IMR-90 (cell line): ENCODE measurements at places on chromosomes 6 and 20. TPM values are rescaled to one million over a fixed set of nuclear protein-coding genes. Genes with fewer than 3 reads are reported as not detected.

- peaks cover 24% of the 10 kb centered on the region for H3K4me1 ChIP-seq
- peak overlapping the region; percentile 77; the same call in 1 of the 2 replicates for H3K27ac ChIP-seq
- peak; percentile 39 for DNase-seq
- no peak overlapping the region for H3K4me3 ChIP-seq
- peaks cover 17% of the 10 kb centered on the region for H3K36me3 ChIP-seq
- no peaks in the 10 kb centered on the region for H3K27me3 ChIP-seq
Measured at GRCh38 chr6:56521976-56522375, 120.7 kb downstream of the DST start.

- no peaks in the 10 kb centered on the region for H3K36me3 ChIP-seq
- H3K4me3 ChIP-seq, result peak overlapping the region; percentile 78
- no peaks in the 10 kb centered on the region for H3K27me3 ChIP-seq
Measured at GRCh38 chr20:58652606-58653294, 1.7 kb downstream of the STX16 start.

DNA sequence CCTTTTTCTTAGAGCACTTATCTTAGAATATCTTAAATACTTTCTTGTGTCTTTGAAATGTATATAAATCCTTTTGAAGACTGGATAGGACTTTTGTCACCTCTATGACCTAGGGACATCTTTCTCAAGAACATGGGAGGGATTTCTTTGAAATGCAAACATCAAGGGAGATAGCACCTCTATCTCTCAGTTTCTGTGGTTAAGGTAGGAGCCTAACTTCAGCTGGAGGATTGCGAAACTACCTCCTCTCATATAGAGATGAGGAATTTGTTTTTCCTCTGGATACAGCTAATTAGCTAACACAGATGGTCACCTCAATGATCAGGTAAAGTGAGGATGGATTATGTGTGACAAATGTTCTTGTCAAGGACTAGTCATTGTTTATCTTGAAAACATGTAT lies 631.3 kb upstream of the IMPG1 start:
- H3K4me3 ChIP-seq, result no peak overlapping the region
- DNase-seq, result no peak
- H3K27ac ChIP-seq, result no peak overlapping the region
- no peaks in the 10 kb centered on the region for H3K27me3 ChIP-seq

- no peak overlapping the region for H3K27ac ChIP-seq
- peaks cover 35% of the 10 kb centered on the region for H3K27me3 ChIP-seq
Measured at GRCh38 chr20:3447321-3447720, 23.5 kb upstream of the ATRN start.

- H3K36me3 ChIP-seq, result no peaks in the 10 kb centered on the region
- H3K27ac ChIP-seq, result no peak overlapping the region
- no peak for DNase-seq
- no peaks in the 10 kb centered on the region for H3K27me3 ChIP-seq
- H3K4me1 ChIP-seq, result peaks cover 7% of the 10 kb centered on the region
- no peak overlapping the region for H3K4me3 ChIP-seq
Measured at GRCh38 chr20:50488236-50488806, 21.9 kb upstream of the PTPN1 start.

- no peak overlapping the region for H3K4me3 ChIP-seq
- DNase-seq, result no peak
- H3K27ac ChIP-seq, result no peak overlapping the region
- H3K36me3 ChIP-seq, result no peaks in the 10 kb centered on the region
Measured at GRCh38 chr6:163663575-163663974, 249.1 kb downstream of the QKI start.

GRCh38 chr6:40393641-40394040 lies 193.5 kb downstream of the LRFN2 start:
- no peaks in the 10 kb centered on the region for H3K4me1 ChIP-seq
- DNase-seq, result no peak
- H3K27ac ChIP-seq, result no peak overlapping the region

- no peak overlapping the region for H3K27ac ChIP-seq
- no peaks in the 10 kb centered on the region for H3K36me3 ChIP-seq
- no peaks in the 10 kb centered on the region for H3K4me1 ChIP-seq
- H3K4me3 ChIP-seq, result no peak overlapping the region
- peaks cover 19% of the 10 kb centered on the region for H3K27me3 ChIP-seq
Measured at GRCh38 chr6:1007159-1007558, 304.7 kb upstream of the FOXQ1 start.

DNA sequence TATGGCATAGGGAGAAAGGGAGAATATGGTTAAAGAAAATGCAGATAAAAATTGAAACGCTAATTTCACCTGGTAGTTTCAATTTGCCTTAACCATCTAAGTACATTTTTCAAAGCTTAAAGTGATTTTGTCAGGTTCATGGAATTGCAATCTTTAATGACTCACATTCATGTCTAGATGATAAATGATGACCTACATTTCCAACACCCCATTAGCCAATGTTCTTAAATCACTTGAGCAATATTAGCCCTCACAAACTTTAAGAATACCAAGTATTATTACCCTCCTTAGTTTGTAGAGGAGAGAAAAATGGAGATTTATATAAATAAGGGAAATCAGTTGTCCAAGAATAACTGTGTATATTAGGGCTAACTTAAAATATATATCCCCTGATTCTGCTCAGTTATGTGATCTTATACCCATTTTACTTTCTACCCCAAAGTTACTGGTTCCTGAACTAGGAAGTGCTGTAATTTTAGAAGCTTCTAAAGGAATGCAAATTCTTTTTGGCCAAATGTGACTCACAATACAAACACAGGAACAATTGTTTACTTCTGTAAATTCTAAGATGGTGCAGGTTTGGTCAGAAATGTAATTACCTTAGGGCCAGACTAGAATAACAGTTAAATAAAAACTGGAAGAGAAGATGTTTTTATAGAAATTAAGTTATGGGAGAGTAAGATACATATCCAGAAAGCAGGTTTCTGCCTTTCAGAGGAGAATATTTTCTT lies 34.5 kb downstream of the TPBG start:
- peak; percentile 61 for DNase-seq
- peaks cover 6% of the 10 kb centered on the region for H3K4me1 ChIP-seq
- peak overlapping the region; percentile 35 for H3K27ac ChIP-seq
- no peak overlapping the region for H3K4me3 ChIP-seq
- no peaks in the 10 kb centered on the region for H3K27me3 ChIP-seq
- no peaks in the 10 kb centered on the region for H3K36me3 ChIP-seq

DNA sequence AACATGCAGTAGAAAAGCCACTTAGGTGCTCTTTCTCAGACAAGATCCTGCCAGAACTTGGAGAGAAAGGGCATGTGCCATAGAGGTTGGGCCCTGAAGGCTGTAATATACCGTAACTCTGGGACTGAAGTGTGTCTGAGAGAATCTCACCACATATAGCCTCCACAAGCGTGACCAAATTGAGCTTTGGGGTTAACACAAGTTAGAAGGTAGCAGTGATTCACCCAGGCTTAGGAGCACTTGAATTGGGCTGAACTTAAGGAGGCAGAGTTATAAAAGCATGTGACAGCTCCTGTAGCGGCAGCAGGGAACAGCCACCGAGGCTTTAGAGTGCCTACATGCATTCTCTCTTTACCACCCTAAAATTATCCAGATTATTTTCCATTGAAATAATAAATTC lies 361.6 kb downstream of the PHF3 start:
- no peaks in the 10 kb centered on the region for H3K4me1 ChIP-seq
- no peak overlapping the region for H3K27ac ChIP-seq
- no peak overlapping the region for H3K4me3 ChIP-seq
- H3K27me3 ChIP-seq, result no peaks in the 10 kb centered on the region
- H3K36me3 ChIP-seq, result no peaks in the 10 kb centered on the region

DNA sequence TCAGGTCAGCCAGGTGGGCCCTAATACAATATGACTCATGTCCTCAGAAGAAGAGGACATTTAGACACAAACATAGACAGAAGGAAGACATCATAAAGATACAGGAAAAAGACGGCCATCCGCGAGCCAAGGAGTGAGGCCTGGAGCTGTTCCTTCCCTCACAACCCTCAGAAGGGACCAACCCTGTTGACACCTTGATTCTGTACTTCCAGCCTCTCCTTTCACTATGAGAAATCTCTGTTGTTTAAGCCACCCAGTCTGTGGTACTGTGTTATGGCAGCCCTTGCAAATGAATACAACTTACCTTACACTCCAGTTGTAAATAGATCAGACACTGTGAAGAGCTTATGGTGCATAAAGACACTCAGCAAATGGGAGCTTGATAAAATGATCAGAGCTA lies 199.7 kb downstream of the SAMD5 start:
- H3K36me3 ChIP-seq, result no peaks in the 10 kb centered on the region
- H3K27me3 ChIP-seq, result 0 out of 2 replicates have a peak, but pooled peaks cover 1% of the 10 kb centered on the region
- no peak overlapping the region for H3K4me3 ChIP-seq
- no peaks in the 10 kb centered on the region; the same call in 1 of the 2 replicates for H3K4me1 ChIP-seq
- DNase-seq, result no peak

DNA sequence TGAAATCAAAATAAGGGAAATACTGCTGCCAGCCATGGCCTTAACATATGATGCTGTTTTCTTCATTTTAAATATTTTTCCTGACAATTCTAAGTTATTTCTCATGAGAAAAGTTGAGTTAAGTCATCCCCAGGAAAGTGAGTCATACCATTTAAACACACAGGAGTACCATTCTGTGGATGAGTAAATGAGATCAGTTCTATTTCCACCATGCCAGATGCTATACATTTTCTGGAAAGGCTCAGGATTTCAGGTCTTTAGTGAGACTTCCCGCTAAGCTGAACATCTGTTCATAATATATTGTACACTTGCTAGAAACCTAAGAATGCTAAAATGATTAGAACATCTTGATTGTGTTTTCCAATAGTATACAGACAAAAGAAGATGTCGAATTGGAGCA lies 256.2 kb upstream of the MANEA start:
- no peak overlapping the region for H3K4me3 ChIP-seq
- no peaks in the 10 kb centered on the region for H3K27me3 ChIP-seq
- H3K27ac ChIP-seq, result no peak overlapping the region
- DNase-seq, result peak; percentile 30
- no peaks in the 10 kb centered on the region for H3K4me1 ChIP-seq

GRCh38 chr20:42785041-42785440 lies 404.7 kb downstream of the PTPRT start:
- no peaks in the 10 kb centered on the region for H3K4me1 ChIP-seq
- no peak for DNase-seq
- H3K4me3 ChIP-seq, result no peak overlapping the region
- no peak overlapping the region for H3K27ac ChIP-seq
- H3K36me3 ChIP-seq, result no peaks in the 10 kb centered on the region

- no peak for DNase-seq
- no peak overlapping the region for H3K4me3 ChIP-seq
- peaks cover 16% of the 10 kb centered on the region for H3K4me1 ChIP-seq
- H3K27me3 ChIP-seq, result no peaks in the 10 kb centered on the region
- H3K27ac ChIP-seq, result no peak overlapping the region
Measured at GRCh38 chr6:113380591-113380990, 476.6 kb upstream of the MARCKS start.

DNA sequence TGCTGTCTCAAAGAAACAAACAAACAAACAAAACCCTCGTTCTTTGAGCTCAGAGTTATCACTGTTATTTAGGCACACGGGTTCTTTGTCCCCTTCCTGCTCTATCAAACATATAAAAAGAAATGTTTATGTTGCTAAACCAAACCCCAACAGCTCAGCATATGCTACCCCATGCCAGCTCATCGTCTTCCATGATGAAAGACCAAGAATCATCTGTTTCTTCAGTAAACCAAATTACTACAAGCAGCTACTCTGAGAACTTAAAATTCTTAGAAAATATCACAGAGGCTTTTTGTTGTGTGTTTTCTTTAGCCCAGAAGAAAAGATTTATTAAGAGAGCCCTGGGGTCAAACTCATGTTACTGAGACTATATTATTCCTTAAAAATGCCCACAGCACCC lies 4.7 kb downstream of the TRERF1 start:
- H3K27me3 ChIP-seq, result no peaks in the 10 kb centered on the region
- H3K4me1 ChIP-seq, result peaks cover 19% of the 10 kb centered on the region
- no peak for DNase-seq
- no peaks in the 10 kb centered on the region for H3K36me3 ChIP-seq

DNA sequence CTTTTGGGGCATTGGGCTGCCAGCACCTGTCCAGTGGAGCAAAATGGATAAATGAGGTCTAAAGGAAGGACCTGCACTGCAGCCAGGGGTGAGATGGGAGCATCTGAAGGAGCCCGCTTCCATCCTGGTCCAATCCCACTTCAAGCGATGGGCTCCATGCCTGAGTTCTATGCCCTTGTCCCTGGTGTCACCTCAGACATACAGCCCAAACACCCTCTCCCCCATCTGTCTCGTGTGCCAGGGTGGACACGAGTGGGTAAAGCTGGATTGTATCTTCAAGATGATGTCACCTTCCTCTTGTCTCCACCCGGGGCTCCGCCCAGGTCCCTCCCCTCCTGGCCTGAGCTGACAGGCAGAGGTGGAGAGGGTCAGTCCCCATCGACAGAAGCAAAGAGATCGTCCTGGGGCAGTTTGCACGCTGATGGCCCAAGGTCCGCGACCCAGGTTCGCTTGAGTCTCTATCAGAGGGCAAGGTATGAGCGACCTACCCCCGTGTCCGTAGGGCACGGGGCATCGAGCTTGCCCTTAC lies 544 bp downstream of the SMIM29 start:
- H3K4me1 ChIP-seq, result peaks cover 16% of the 10 kb centered on the region
- peak overlapping the region; percentile 77 for H3K27ac ChIP-seq
- H3K27me3 ChIP-seq, result no peaks in the 10 kb centered on the region

GRCh38 chr20:49608752-49609670 lies 41.1 kb upstream of the PTGIS start:
- no peak overlapping the region for H3K27ac ChIP-seq
- DNase-seq, result no peak
- peaks cover 12% of the 10 kb centered on the region for H3K4me1 ChIP-seq
- no peaks in the 10 kb centered on the region for H3K36me3 ChIP-seq
- no peak overlapping the region for H3K4me3 ChIP-seq

- H3K27ac ChIP-seq, result no peak overlapping the region
- H3K36me3 ChIP-seq, result no peaks in the 10 kb centered on the region
- DNase-seq, result no peak
- no peaks in the 10 kb centered on the region for H3K27me3 ChIP-seq
- peaks cover 4% of the 10 kb centered on the region; the same call in 1 of the 2 replicates for H3K4me1 ChIP-seq
Measured at GRCh38 chr6:122714059-122714458, 65.5 kb upstream of the FABP7 start.

- H3K36me3 ChIP-seq, result no peaks in the 10 kb centered on the region
- H3K27ac ChIP-seq, result no peak overlapping the region
- DNase-seq, result no peak
- no peak overlapping the region for H3K4me3 ChIP-seq
- H3K4me1 ChIP-seq, result no peaks in the 10 kb centered on the region
Measured at GRCh38 chr6:68468244-68468884, 166.7 kb upstream of the ADGRB3 start.

- peak; percentile 33 for DNase-seq
- no peaks in the 10 kb centered on the region for H3K27me3 ChIP-seq
- H3K4me1 ChIP-seq, result peaks cover 11% of the 10 kb centered on the region
- no peaks in the 10 kb centered on the region; the same call in 1 of the 2 replicates for H3K36me3 ChIP-seq
Measured at GRCh38 chr20:46915575-46916257, 21.1 kb downstream of the EYA2 start.

The MAP1LC3A gene
- total RNA-seq, result 10.0 and 12.5 TPM in 2 replicates

The MAP7 gene
- total RNA-seq, result 0.28 and 0.36 TPM in 2 replicates

The RTF2 gene
- total RNA-seq, result 109 and 118 TPM in 2 replicates

The FAM162B gene
- 3.2 and 3.6 TPM in 2 replicates for total RNA-seq

The C20orf202 gene
- total RNA-seq, result not detected in 2 replicates

The SNX3 gene
- total RNA-seq, result 105 and 171 TPM in 2 replicates

The NOX3 gene
- not detected in 2 replicates for total RNA-seq

The PROKR2 gene
- not detected in 2 replicates for total RNA-seq

The ENPP3 gene
- total RNA-seq, result under 0.01 TPM in 1 of 2 replicates, not detected in the other

The RSPO4 gene
- total RNA-seq, result not detected in 2 replicates

The KHDC1L gene
- total RNA-seq, result 0.18 TPM in 1 of 2 replicates, not detected in the other

The RAD21L1 gene
- total RNA-seq, result under 0.01 TPM in 1 of 2 replicates, not detected in the other

The PLG gene
- total RNA-seq, result not detected in 2 replicates

The ROMO1 gene
- total RNA-seq, result 223 and 397 TPM in 2 replicates

The TPD52L1 gene
- total RNA-seq, result 10.2 and 10.8 TPM in 2 replicates
